GM23338 (cell line): ENCODE measurements at places on chromosomes 12 and 14. TPM values are rescaled to one million over a fixed set of nuclear protein-coding genes. Genes with fewer than 3 reads are reported as not detected.

- H3K4me1 ChIP-seq = no peaks in the 10 kb centered on the region
- no peak for DNase-seq
- no peaks in the 10 kb centered on the region for H3K36me3 ChIP-seq
- H3K4me3 ChIP-seq = no peak overlapping the region
- no peak overlapping the region for H3K27ac ChIP-seq
These were observed 125.1 kb upstream of the TSPAN8 start for GRCh38 chr12:71282925-71283324.

DNA sequence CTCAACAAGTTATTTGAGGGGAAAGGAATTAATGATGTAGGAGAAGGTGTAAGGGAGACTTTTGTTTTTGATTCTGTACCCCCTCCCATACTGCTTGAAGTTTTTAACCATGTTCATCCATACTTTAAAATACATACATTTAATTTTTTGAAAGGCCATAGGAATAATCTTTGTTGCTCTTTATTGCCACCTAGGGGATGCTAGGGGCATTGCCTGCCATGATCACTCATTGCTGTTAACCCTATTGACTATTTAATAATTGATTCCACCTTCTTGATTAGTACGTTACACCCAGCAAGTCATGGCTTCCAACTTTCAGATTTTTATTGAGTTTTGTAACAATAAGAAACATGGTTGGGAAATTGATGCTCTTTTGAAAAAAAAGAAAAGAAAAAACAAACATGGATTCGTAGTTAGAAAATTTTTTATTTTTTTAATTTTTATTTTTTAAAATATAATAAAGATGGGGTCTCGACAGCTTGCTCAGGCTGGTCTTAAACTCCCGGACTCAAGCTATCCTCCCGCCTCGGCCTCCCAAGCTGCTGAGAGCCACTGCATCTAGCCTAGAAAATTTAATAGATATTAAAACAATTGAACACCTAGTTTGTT, 8.5 kb upstream of the PRKAB1 start:
- H3K4me3 ChIP-seq = no peak overlapping the region
- no peaks in the 10 kb centered on the region for H3K4me1 ChIP-seq
- peak; percentile 47 for DNase-seq
- H3K27me3 ChIP-seq = no peaks in the 10 kb centered on the region
- H3K27ac ChIP-seq = no peak overlapping the region

- H3K36me3 ChIP-seq = no peaks in the 10 kb centered on the region
- no peak overlapping the region for H3K4me3 ChIP-seq
- no peak for DNase-seq
- H3K27me3 ChIP-seq = no peaks in the 10 kb centered on the region
- peaks cover 11% of the 10 kb centered on the region; the same call in 1 of the 2 replicates for H3K4me1 ChIP-seq
These were observed 248.9 kb downstream of the MED13L start for GRCh38 chr12:116028619-116029018.

DNA sequence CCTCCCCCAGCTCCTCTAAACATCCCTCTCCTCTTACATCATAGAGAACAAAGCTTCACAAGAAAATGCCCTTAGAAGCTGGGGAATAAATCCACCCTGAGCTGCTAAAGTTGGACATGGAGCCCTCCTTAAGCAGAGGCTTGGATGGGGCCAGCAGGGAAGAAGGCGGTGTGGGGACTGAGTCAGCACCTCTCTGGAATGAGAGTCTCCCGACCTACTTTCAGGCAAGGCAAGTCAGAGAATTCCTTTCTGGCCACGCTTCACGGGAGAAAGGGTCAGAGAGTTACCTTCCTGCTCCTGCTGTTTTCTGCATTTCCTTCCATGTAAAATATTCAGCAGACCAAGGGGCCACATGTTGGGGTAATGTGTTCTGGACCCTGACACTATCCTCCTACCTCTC, 113.3 kb upstream of the PRB2 start:
- H3K4me3 ChIP-seq = no peak overlapping the region
- H3K36me3 ChIP-seq = no peaks in the 10 kb centered on the region
- H3K27me3 ChIP-seq = no peaks in the 10 kb centered on the region; the same call in 1 of the 2 replicates
- H3K27ac ChIP-seq = no peak overlapping the region
- H3K4me1 ChIP-seq = peaks cover 6% of the 10 kb centered on the region

PRB2 gene
- not detected in 2 replicates for total RNA-seq

- no peak overlapping the region for H3K4me3 ChIP-seq
- H3K27me3 ChIP-seq = no peaks in the 10 kb centered on the region
- H3K27ac ChIP-seq = no peak overlapping the region
- no peak for DNase-seq
- no peaks in the 10 kb centered on the region for H3K4me1 ChIP-seq
- no peaks in the 10 kb centered on the region for H3K36me3 ChIP-seq
These were observed 18.9 kb upstream of the COCH start for GRCh38 chr14:30855345-30856037.
